ENCODE measurements at places on chromosomes 6 and 20. TPM values are rescaled to one million over a fixed set of nuclear protein-coding genes. Genes with fewer than 3 reads are reported as not detected.

The TBXT gene
- polyA plus RNA-seq: not detected

The LCA5 gene
- polyA plus RNA-seq: 17.0 TPM

The GNMT gene
- 1.5 TPM for polyA plus RNA-seq

The NT5E gene
- polyA plus RNA-seq: 16.7 TPM

The MAFB gene
- 8.7 TPM for polyA plus RNA-seq

The TMEM14A gene
- 48.7 TPM for polyA plus RNA-seq

The ID1 gene
- 86.3 TPM for polyA plus RNA-seq

The EDEM2 gene
- 16.6 TPM for polyA plus RNA-seq

The CCM2L gene
- polyA plus RNA-seq: 9.6 TPM

The SLC22A2 gene
- not detected for polyA plus RNA-seq

The SLC17A1 gene
- 0.19 TPM for polyA plus RNA-seq

The LY6G6C gene
- polyA plus RNA-seq: 0.65 TPM

The ZC2HC1B gene
- polyA plus RNA-seq: not detected

The TBX18 gene
- polyA plus RNA-seq: 1.1 TPM

The BPI gene
- polyA plus RNA-seq: 0.80 TPM

The FAM83C gene
- polyA plus RNA-seq: not detected

The BPIFB4 gene
- not detected for polyA plus RNA-seq

The SNX9 gene
- 36.2 TPM for polyA plus RNA-seq

The JAG1 gene
- 68.1 TPM for polyA plus RNA-seq

The ENPP5 gene
- polyA plus RNA-seq: 10.2 TPM

The LTV1 gene
- polyA plus RNA-seq: 45.1 TPM

The WFDC2 gene
- polyA plus RNA-seq: 30.0 TPM

The ZSCAN16 gene
- 8.7 TPM for polyA plus RNA-seq

The SIRPD gene
- polyA plus RNA-seq: not detected
